ENCODE measurements at places on chromosomes 5 and 9. TPM values are rescaled to one million over a fixed set of nuclear protein-coding genes. Genes with fewer than 3 reads are reported as not detected.

The OR13C4 gene
- total RNA-seq: not detected

GRCh38 chr9:120212153-120212852, 367.7 kb downstream of the CDK5RAP2 start:
- no peak for DNase-seq
- H3K4me3 ChIP-seq: no peak overlapping the region
- peaks cover 1% of the 10 kb centered on the region for H3K27me3 ChIP-seq
- H3K4me1 ChIP-seq: no peaks in the 10 kb centered on the region
- H3K36me3 ChIP-seq: no peaks in the 10 kb centered on the region
- H3K27ac ChIP-seq: no peak overlapping the region

The ARRDC3 gene
- 11.5 TPM for total RNA-seq

DNA sequence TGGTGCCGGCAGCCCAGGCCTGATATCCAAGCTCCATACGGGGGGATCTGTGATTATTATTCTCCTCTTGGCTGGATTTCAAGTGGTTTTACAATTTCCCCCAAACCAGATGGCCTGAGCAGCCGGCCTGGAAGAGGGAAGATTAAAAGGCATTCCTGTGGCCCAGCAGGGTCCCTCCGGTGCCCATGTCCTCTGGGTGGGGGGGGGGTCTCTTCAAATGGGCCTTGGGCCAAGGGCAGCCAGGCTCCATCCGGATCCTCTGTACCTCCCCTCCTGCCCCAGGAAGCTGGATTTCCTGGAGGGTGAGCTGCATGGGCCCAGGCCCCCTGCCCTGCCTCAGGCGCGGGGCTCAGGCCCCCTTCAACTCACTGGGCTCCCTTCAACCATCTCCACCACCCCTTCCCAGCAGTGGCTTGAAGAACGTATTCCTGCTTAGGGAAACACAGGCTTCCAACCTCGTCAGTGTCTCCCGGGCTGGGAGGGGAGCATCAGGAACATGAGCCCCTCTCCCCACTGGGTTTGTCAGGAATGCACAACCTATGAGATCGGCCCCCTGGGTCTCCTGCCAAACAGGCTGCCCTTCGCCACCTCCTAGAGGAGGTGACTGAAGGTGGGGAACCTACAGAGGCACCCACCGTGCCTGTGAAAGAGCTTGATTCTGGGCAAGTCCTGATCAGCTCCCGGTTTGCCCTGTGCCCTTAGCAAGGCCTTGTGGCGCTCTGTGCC, 62.9 kb upstream of the ORM1 start:
- no peak overlapping the region for H3K27ac ChIP-seq
- no peaks in the 10 kb centered on the region for H3K27me3 ChIP-seq
- H3K4me3 ChIP-seq: no peak overlapping the region
- no peak for DNase-seq
- H3K36me3 ChIP-seq: no peaks in the 10 kb centered on the region

GRCh38 chr9:68721666-68722330, 16.8 kb downstream of the PIP5K1B start:
- H3K4me3 ChIP-seq: no peak overlapping the region
- no peak overlapping the region for H3K27ac ChIP-seq
- H3K36me3 ChIP-seq: no peaks in the 10 kb centered on the region
- H3K4me1 ChIP-seq: no peaks in the 10 kb centered on the region
- peaks cover 10% of the 10 kb centered on the region for H3K27me3 ChIP-seq
- no peak for DNase-seq

DNA sequence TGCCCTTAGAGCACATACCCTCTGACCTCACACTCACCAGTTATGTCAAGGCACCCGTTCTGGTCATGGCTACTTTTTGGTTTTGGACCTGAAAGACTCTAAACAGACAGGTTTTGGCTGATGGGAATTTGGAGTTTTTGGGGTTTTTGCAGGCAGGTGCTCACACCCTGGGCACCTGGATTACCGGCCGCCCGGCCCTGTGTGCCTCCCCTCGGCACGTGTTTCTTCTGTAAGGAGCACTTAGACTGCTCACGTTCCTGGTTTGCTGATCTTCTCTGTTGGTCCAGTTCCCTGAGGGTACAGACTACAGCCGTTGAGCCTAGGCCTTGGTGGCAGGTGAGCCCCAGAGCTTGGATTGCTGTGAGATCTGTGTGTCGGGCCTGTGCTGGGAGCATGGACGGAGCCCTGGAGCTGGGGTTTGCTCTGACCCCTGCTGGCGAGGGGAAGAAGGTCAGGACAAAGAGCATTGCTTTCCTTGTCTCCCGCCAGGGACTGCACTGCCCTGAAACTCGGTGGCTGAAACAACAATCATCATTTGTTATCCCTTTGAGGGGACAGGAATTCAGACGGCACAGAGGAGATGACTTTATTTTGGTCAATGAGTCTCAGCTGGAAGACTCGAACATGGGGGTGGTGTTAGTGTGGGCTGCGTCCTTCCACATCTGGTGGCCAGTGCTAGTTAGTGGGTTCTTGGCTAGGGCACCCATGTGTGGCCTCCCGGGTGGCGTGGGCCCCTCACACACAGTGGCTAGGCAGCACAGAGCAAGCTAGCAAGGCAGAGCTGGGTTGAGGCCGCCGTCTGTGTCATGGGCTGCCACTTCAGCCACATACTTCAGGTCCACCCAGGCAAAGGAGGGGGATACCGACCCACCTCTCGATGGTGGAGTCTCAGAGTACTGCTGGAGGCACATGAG, 76.4 kb downstream of the EHMT1 start:
- H3K4me1 ChIP-seq: peaks cover 20% of the 10 kb centered on the region
- H3K36me3 ChIP-seq: peaks cover 11% of the 10 kb centered on the region
- H3K27ac ChIP-seq: no peak overlapping the region
- DNase-seq: no peak
- H3K4me3 ChIP-seq: no peak overlapping the region
- no peaks in the 10 kb centered on the region for H3K27me3 ChIP-seq

DNA sequence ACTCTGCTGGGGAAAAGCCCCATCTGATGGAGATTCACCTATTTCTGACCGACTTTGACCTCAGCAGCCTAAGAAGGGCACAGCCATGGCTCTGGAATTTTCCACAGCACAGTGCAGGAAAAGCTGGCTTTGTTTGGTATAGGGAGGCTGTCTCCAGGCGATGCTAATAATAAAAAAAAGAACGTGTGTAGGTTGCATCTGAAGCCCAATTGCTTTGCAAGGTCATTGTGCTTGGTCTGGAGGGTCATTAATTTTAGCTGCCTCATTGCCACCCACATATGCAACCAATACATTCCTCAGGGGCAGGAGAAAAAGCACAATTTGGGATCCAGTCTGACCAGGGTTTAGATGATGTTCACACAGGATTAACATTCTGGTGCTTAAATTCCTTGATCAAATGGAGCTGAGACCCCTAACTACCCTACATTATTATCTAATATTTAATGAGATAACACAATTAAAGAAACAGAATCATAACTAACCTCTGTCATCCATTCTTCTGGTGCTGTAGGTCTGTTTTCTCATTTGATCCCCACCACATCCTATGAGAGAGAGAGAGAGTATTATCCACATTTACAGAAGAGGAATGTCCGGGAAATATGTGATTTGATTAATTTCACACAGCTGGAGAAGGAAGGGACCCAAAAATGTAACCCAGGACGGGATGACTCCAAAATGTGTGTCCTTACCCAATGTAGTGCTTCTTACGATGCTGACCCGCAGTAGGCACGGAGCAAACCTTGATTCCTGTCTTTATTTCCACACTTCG, 175.9 kb downstream of the RFK start:
- no peaks in the 10 kb centered on the region for H3K36me3 ChIP-seq
- DNase-seq: no peak
- H3K27me3 ChIP-seq: peaks cover 6% of the 10 kb centered on the region
- H3K4me1 ChIP-seq: no peaks in the 10 kb centered on the region
- H3K27ac ChIP-seq: no peak overlapping the region
- no peak overlapping the region for H3K4me3 ChIP-seq

The MORN5 gene
- total RNA-seq: not detected

DNA sequence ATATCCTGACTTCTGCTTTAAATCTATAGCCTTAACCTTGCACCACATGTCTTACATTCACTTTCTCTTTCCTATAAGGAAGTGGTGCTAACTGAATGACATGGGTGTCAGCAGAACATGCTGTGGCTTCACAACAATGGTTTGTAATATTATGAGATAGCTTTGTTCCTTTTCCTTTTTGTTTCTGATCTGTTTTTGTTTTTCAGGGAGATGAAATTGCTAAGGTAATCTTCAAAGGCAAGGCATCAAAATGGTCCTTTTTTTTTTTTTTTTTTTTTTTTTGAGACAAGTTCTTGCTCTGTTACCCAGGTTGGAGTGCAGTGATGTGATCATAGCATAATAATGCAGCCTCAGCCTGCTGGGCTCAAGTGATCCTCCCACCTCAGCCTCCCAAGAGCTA, 53.6 kb upstream of the RANBP6 start:
- peaks cover 20% of the 10 kb centered on the region for H3K4me1 ChIP-seq
- peaks cover 14% of the 10 kb centered on the region for H3K36me3 ChIP-seq
- H3K4me3 ChIP-seq: peak overlapping the region; percentile 61
- peak; percentile 24 for DNase-seq

The ADGRV1 gene
- 0.05 TPM for total RNA-seq

- no peak for DNase-seq
- no peak overlapping the region for H3K4me3 ChIP-seq
- no peaks in the 10 kb centered on the region for H3K36me3 ChIP-seq
Observed at GRCh38 chr9:98432960-98433359, 177.5 kb upstream of the TBC1D2 start.

DNA sequence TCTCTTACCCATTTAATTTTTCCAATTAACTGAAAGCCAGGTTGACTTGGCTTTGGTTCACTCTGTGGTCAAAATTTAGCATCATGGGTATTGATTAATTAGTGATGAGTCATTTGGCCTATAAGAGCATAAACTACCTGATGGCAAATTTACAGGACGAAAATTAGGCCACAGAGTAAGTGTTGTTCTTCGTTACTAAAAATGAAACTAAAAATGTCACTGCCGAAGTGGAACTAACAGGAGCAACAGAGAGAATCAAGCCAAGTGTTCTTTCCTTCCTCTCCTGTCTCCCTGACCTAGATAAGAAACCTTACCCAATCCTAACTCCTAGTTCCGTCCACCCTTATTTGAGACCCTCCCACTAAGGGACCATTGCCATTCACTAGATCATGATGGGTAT, 176.9 kb downstream of the RAB3C start:
- H3K4me3 ChIP-seq: peak overlapping the region; percentile 74
- H3K4me1 ChIP-seq: peaks cover 23% of the 10 kb centered on the region
- peak overlapping the region; percentile 56 for H3K27ac ChIP-seq
- DNase-seq: no peak
- H3K27me3 ChIP-seq: no peaks in the 10 kb centered on the region
- H3K36me3 ChIP-seq: no peaks in the 10 kb centered on the region

The DNAJA1 gene
- 312 TPM for total RNA-seq

- no peaks in the 10 kb centered on the region for H3K4me1 ChIP-seq
- no peaks in the 10 kb centered on the region for H3K36me3 ChIP-seq
- no peak for DNase-seq
- H3K4me3 ChIP-seq: no peak overlapping the region
- H3K27ac ChIP-seq: no peak overlapping the region
Observed at GRCh38 chr9:13111778-13112177, 167.7 kb downstream of the MPDZ start.

DNA sequence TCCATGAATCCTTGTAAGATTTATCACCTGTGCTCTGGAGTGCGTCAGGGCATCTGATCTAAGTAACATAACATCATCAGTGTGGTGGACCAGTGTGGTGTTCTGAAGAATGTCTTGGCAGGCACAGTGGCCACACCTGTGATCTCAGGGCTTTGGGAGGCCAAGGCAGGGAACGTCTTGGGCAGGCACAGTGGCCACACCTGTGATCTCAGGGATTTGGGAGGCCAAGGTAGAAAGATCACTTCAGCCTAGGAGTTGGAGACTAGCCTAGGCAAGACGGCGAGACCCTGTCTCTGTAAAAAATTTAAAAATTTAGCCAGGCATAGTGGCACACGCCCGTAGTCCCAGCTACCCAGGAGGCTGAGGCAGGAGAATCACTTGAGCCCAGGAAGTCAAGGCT, 185.5 kb downstream of the CACNA1B start:
- H3K4me1 ChIP-seq: no peaks in the 10 kb centered on the region
- no peak overlapping the region for H3K4me3 ChIP-seq
- no peaks in the 10 kb centered on the region for H3K36me3 ChIP-seq
- H3K27me3 ChIP-seq: peaks cover 3% of the 10 kb centered on the region
- H3K27ac ChIP-seq: no peak overlapping the region
- DNase-seq: no peak

The C9 gene
- not detected for total RNA-seq

The CENPH gene
- total RNA-seq: 35.5 TPM

The ZCCHC10 gene
- 37.6 TPM for total RNA-seq

The PRSS3 gene
- not detected for total RNA-seq

The IFNB1 gene
- 0.23 TPM for total RNA-seq

DNA sequence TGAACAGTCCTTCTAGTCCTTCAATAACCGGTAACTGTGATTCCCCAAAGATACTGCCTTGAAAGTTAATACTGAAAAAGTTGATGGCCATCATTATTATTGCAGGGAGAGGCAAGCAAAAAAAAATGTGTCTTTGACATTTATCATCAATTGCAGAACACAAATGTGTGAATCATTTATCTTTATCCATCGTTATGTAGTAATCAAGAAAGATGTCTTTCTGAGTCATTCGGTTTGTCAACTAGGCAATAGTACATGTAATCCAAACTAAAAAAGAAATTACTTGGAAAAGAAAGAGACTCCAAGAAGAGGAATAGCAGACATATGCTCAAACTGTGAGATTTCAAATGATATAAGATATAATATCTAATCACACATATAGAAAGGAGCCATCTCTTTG, 473.0 kb downstream of the CETN3 start:
- no peaks in the 10 kb centered on the region for H3K36me3 ChIP-seq
- H3K4me1 ChIP-seq: no peaks in the 10 kb centered on the region
- no peaks in the 10 kb centered on the region for H3K27me3 ChIP-seq
- no peak overlapping the region for H3K4me3 ChIP-seq
- H3K27ac ChIP-seq: no peak overlapping the region
- DNase-seq: no peak

GRCh38 chr5:118722122-118723020, 266.0 kb downstream of the DTWD2 start:
- DNase-seq: no peak
- no peaks in the 10 kb centered on the region for H3K36me3 ChIP-seq
- H3K4me3 ChIP-seq: no peak overlapping the region
- no peak overlapping the region for H3K27ac ChIP-seq
- H3K4me1 ChIP-seq: no peaks in the 10 kb centered on the region
- no peaks in the 10 kb centered on the region for H3K27me3 ChIP-seq

DNA sequence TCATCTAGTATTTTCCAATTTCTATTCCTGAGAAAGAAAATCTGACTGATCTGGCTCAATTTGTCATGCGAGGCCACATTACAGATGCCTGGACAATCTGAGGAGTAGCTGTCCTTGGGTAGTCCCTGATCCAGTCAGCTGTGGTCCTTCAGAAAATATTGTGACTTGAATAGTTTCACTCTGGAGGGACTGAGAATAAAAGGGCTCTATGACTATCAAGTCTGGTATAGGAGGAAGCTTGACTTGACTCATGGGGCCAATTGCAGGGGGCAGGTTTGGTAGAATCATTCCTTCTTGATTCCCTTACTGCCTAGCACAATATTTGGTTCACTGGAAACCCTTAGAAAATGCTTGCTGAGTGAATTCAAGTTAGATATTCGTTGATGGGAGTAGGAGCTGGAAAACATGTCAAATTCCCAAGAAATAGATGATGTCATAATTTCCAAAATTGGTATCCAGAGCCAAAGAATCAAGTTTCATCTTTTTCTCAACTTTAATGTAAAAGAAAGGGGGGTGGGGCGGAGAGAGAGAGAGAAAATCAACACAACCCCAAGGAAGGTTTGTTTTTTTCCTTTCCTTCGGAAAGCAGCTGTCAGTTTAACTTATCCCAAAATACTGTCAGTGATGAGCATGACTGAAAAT, 32.4 kb upstream of the STX17 start:
- no peak overlapping the region for H3K27ac ChIP-seq
- peaks cover 6% of the 10 kb centered on the region for H3K27me3 ChIP-seq
- no peak overlapping the region for H3K4me3 ChIP-seq
- peaks cover 22% of the 10 kb centered on the region for H3K4me1 ChIP-seq
- peaks cover 5% of the 10 kb centered on the region for H3K36me3 ChIP-seq
- DNase-seq: no peak

All from activated T-helper 1 cell treated with anti-CD3 and anti-CD28 coated beads, Interleukin-12 subunit alpha, Interleukin-12 subunit beta, Interleukin-2, Interleukin-4 antibody, amounts not matched to agents 30 ng/mL and 10 ng/mL and 1 ng/mL, durations not matched to agents 14 hours and 24 hours and 36 hours (primary cell).